Naive thymus-derived CD4-positive, alpha-beta T cell (primary cell): ENCODE measurements at places on chromosomes 3 and 15.
A peak's percentile ranks its signal among the peaks of the same experiment; 100 is the strongest.

DNA sequence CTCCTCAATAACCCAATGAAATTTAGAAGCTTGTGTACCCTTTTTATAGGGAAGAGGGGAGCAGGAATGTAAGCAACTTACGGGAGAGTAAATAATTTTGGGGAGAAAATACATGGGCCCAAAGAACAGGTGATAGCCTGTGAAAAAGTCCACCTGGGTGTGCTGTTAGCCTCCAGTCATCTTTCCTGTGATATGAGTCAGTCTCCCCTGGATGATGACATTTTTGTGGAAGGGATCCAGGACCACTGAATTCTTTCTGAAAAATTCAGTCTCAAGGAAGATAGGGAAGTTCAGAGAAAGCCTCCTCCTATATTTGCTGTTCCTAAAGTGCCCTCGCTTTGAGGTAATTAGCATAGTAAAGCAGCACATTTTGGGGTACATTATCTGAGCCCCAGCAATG lies 149.8 kb downstream of the SQOR start:
- no peak for DNase-seq

DNA sequence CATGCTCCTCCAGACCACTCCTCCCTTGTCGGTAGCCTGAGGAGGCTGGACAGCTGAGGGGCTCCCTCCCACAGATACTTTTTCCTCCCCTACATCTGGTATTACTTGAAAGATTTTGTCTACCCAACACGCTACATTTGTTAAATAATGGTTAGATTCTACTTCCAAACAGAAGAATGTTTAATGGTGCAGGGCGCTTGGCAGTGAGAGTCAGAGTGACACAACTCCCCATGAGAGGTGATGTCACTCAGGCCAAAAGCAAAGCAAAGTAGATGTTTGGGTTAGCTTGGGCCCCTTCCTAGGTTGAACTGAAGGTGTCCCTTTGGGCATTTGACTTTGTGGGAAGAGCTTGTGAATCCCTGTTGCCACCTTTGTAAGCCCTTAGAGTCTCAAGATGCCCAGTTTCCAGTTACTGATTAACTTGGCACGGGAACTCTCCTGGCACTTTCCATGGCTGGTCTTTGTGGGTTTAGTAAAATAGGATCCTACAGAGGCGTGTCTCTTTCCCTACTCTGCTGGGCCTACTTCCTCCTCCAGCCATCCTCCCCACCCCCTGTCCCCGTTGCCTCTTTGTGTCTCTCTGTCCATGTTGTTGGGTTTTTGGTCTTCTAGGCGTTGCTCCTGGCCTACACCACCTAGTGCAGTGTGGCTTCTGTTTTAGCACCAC lies 5.6 kb downstream of the LIMD1 start:
- DNase-seq: no peak

- DNase-seq: no peak
Observed at GRCh38 chr3:128277378-128278069, 124.2 kb downstream of the EEFSEC start.

DNA sequence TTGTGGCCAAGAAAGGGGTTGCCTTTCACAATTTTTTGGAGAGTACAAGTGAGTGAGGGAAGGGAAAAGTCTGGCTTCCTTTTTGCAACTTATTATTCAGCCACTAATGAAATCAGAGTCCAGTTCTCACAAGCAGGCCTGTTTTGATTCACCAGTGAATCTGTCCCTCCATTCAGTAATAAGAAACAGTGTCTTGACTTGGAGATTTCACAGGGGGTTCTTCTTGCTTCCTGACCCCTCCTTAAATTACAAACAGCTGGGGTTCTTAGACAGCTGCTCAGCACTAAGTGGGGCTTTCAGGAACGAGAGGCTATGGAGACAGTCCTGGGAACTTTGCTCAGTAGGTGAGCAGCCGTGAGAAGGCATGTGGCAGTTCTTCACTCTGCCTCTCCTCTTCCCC lies 24.5 kb downstream of the SEMA3G start:
- DNase-seq: no peak

GRCh38 chr3:127716384-127716783 lies 43.6 kb downstream of the ABTB1 start:
- DNase-seq: no peak

DNA sequence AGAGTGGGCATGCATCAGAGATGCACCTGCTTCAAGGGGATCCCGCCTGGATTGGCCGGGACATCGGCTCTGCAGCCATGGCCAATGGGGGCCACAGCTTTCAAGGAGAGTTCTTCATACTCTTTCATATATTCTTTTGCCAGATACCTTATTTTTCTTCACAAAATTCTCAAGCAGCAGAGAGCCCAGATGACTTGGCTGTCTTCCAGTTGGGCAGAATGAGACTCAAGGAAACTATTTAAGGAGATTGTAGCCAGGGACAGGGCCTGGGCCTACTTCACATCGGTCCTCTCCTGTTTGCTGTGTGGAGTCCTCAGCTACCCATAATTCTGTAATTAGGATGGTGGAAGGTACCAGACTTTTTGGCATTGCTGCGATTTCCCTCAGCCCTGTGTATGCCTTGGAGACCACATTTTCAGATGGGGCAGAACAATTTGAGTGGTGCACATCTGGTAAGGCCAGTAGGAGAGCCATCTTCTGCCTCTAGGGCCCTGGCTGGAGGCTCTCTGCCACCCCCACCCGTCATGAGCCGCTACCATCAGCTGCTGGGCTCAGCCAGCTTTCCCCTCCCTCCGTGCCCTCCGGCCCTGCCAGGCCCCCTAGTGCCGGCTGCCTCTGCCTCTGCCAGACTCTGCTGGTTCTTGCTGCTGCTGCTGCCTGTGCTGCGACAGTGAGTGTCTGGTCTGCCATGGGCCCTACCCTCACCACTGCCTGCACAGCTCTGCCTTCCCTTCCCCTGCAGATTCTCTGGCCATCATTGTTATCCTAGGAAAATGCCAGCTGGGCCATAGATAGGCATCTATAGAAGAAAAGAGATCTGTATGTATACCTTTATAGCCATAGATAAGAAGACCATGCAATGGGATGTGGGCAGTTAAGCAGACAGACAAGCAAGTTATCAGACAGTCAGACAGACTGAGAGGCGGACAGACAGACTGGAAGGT lies 6.7 kb downstream of the PLIN1 start:
- no peak for DNase-seq

DNA sequence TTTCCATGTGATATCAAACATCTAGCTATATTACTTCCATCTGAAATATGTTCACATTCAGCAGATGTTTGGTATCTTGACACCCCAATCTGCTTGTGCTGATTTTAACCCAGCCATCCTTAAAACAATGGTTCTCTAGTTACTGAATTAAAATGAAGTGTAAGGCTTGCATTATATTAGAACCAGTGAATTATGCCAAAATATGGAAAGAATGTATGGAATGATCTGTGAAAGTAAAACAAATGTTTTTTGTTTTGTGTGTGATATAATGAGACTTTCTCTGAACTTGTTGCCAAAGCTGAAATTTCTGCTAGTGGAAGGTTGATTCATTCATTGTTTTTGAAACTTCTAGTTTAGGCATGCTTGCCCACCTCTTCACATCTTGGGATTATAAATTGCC lies 317.1 kb downstream of the MEX3B start:
- no peak for DNase-seq

DNA sequence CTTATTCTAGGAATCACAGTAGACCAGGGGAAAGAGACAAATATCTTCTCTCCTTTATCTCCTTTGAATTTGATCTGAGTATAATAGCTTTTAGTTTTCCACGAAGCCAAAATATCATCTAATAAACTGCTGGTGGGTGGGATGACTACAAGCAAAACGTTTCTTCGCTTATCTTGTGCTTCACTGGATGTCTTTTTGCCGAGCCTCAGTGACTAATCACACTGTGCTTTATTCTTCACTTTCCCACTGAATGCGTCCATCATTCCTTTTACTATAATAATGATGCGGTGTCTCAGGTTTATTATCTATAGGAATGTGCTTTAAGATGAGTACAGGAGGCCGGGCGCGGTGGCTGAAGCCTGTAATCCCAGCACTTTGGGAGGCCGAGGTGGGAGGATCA lies 32.5 kb downstream of the CEP152 start:
- no peak for DNase-seq

GRCh38 chr15:37135225-37135624 lies 34.9 kb upstream of the MEIS2 start:
- no peak for DNase-seq

- no peak for DNase-seq
Observed at GRCh38 chr15:55791551-55792400, 48.8 kb upstream of the PRTG start.

- DNase-seq: no peak
Observed at GRCh38 chr15:71447328-71448250, 332.3 kb downstream of the THSD4 start.

DNA sequence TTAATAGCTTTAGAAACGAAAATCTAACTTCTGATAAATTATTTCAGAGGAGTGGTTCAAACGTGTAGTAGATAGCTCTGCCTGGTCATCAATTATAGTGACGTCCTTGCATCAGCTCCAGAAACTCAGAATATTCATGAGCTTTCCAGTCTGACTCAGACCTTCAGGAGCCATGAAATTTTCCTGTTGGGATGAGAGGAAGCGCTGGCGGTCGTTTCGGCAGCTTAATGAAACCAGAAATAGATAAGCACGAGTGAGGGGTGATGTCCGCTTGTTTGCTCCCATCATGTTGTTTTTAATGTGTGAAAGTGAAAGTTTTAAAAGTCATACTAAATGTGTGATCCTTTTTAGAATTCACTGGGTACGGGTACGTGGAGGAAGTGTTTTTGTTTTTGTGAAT lies 141.1 kb downstream of the PGPEP1L start:
- DNase-seq: peak; percentile 6

DNA sequence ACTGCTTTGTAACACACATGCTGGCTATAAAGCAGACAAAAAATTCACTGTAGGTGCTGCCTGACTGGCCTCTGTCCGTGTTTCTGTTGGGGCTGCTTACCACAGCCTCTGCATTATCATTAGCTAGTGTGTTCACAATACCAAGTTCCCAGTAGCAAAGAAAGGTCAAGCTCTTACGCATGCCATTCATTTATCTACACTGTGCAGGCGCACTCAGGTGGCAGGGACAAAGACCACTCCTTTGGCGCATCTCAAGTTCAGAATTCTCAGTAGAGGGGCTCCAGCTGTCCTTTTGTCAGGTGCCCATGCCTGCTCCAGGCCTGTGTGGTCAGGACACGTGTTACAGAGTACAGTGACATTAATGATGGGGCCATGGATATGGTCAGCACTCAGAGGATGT lies 22.3 kb downstream of the MLH1 start:
- DNase-seq: no peak

GRCh38 chr3:155963570-155963969 lies 93.1 kb downstream of the GMPS start:
- no peak for DNase-seq

- no peak for DNase-seq
Observed at GRCh38 chr3:32818970-32819511, 1.2 kb downstream of the TRIM71 start.

- DNase-seq: no peak
Observed at GRCh38 chr3:185560676-185561075, 8.3 kb upstream of the LIPH start.

GRCh38 chr3:100073049-100073713 lies 41.1 kb downstream of the FILIP1L start:
- no peak for DNase-seq

GRCh38 chr3:78430741-78431140 lies 1337.1 kb downstream of the ROBO1 start:
- no peak for DNase-seq
